ENCODE measurements at places on chromosomes 5 and 9.

DNA sequence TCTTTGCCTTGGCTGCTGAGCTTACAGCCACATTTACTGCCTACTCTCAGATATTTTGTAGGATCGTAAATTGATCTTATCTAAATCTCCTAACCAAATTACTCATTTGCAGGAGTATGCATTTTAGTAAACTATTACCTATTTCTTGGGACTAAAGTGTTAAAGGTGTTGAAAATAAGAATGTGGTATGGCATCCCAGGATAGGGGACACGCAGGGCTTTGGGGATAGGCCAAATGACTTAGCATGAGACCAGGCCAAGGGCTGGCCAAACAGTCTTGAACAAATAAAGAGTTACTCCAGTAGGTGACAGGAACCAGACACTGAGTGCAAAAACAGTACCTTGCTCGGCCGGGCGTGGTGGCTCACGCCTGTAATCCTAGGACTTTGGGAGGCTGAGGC lies 25.1 kb downstream of the TBC1D2 start:
- no peak for ATAC-seq

DNA sequence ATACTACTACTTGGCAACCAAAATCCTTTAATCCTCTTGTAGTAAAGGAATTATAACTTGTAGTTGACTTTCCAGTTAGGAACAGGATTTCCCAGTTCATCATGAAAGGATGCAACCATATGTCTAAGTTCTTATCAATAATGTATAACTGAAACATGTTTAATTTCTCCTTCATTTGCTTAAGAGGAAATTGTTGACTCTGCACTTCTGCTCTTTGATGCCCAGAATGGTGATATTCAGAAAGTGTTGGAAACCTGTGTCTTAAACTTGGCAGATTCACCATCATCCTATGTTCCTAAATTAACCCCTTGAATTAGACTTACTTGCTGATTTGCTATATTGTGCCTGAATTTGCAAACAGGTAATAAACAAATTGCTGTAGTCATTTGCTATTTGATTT lies 201.5 kb downstream of the PTPRD start:
- ATAC-seq, result no peak

DNA sequence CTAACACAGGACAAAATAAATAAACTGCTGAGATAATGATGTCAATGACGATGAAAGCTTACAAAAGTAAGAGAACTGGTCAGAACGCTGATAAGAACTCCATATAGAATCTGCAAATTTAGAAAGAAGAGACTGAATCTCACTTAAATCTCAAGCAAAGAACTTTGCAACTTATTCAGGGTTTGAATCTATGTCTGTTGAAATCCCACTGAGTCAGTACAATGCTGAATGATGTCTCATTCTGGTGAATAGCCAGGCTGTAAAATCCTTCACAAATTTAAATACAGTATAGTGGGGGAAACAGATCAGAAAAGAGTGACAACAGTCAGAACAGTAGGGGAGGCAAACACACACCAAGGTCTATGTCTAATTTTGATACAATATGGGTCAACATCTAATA lies 38.9 kb upstream of the NR3C1 start:
- ATAC-seq, result no peak

- no peak for ATAC-seq
Measured at GRCh38 chr9:90909747-90910283, 108.2 kb downstream of the SYK start.

- no peak for ATAC-seq
Measured at GRCh38 chr9:111900858-111901612, 4.4 kb downstream of the UGCG start.

DNA sequence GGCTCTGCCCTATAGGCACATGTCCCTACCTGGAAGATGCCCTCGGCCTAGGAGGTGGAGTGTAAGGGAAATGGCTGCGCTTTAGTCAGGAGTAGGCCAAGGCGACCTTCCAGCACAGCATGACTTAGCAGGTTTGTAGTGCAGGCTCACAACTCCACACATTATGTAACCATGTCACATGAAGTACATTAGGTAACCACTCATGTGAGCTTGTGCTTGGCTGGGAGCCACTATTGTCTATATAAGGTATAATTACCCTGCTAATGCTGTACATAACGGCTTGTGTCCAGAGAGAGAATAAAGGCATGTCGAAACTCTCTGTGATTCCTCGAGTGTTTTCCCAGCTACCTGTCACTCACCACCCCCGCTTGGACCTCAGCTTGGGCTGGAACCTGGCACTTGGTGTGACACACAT lies 74.9 kb downstream of the CAMK4 start:
- no peak for ATAC-seq

DNA sequence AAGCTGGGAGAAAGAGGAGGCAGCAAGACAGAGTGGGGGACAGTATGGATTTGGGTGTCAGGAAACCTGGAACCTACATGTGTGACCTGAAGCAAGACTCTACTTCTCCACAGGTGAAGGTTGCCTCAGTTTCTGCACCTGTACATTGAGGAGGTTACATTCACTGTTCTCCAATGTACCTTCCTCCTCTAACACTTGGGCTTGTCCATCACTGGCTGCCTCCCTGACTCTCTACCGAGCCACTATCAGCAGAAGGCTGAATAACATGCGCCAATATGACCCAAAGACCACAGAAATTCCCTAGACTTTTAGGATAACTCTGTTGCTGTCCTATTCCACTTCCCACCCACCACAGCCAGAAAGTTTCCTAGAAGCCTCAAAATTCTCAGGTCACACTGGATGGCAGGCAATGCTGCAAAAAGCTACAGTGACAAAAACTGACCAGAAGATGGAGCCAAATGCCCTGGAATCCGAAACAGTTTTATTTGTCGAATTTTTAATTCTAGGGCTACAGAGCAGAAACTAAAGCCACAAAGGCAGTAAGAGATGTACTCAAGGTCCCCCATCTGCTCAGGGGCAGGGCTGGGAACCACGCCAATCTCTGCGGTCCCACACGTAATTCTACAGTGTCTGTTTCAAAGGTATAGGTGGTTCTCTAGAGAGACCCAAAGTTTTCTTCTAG lies 64.4 kb downstream of the FAM114A2 start:
- ATAC-seq, result peak; percentile 17

DNA sequence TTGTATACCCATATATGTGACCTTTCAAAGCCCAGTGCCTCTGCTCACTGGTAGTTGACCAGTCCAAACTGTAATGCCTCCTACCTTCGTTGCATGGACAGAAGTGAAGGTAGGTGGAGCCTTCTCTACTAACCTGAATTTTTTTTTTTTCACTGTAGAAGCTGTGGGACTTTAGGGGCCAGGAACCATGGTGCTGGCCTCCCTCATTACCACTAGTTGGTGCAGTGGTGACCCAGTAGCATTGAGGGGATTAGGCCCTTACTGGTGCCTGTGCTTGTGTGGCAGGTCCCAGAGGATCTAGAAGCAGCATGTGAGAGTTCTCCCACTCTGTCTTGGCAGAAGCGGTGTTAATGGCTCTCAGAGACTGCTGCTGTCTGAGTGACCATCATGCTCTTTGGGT lies 2.3 kb downstream of the RALGPS1 start:
- ATAC-seq, result no peak

All from activated CD4-positive, CD25-positive, alpha-beta regulatory T cell treated with anti-CD3 and anti-CD28 coated beads, Interleukin-2, amount 50 U/mL, for 24 hours (primary cell).